ENCODE measurements at places on chromosomes 11 and 22.

- DNase-seq = no peak
Measured at GRCh38 chr22:20312396-20313191, 7.3 kb downstream of the DGCR6L start.

DNA sequence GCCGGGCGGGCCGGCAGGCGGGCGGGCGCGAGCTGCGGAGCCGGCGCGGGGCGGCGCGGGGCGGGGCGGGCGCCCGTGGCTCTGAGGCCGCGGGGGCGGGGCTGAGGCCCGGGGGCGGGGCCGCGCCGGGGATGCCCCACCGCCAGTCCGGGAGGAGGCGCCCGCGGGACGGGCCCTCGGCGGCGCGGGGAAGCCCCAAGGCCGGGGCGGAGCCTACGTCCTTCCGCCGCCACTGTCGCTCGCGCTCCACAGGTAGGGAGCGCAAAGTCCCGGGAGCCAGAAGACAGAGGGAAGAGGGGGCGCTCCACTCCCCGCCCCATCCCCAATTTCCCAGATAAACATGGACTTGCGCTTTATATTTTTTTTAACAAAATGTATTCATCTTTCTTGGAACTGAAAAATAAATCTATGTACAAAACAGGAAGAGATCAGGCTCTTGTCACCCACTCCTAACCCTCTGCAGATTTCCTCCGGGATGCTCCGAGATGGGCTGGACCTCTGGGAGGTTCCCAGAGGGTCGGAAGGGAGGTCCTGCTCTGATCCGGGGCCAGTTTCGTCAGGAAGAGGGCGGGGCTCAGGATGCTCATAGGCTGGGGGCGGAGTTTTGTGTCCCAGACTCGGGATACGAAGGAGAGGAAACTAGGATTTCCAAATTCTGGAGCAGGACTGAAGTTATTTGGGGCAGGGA is at the start of gene MAP4K2:
Gene MAP4K2 (minus strand): TSS at position 57 of the 688 bp plus-strand sequence. CDS start 65 bp downstream, outside the sequence.
- DNase-seq = no peak

DNA sequence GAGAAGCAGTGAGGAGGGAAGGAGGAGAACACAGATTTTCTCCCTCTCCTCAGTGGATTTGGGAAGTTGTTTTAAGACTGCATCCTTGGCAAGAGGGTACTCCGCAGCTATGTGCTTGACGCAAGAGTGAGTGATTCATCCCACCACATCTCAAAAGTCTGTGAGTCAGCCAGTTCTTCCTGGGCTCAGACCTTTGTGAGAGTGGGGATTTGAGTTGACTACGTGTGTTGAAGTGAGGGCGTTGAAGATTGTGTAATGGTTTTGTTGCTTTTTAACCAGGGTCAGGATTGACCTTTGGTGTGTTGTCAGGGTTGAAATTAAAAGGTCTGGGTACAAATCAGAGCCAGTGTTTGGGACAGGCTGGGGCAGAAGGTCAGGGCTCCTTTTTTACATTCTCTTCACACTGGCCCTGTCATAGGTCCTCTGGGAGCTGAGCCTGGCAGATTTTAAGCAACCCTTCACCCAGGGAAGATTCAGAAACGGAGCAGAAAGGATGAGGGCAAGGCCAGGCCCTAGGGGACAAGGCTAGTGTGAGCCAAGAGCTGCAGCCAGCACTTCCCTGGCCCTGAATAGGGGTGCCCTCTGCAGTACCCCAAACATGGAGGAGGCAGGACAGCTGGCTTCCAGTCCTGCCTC is 4.2 kb upstream of the C11orf86 start:
- no peak for DNase-seq

GRCh38 chr11:102047305-102047924 is at the start of gene CFAP300:
Gene CFAP300 (plus strand): TSS chr11:102047437. CDS start chr11:102047471, 34 bp downstream.
- no peak for DNase-seq

DNA sequence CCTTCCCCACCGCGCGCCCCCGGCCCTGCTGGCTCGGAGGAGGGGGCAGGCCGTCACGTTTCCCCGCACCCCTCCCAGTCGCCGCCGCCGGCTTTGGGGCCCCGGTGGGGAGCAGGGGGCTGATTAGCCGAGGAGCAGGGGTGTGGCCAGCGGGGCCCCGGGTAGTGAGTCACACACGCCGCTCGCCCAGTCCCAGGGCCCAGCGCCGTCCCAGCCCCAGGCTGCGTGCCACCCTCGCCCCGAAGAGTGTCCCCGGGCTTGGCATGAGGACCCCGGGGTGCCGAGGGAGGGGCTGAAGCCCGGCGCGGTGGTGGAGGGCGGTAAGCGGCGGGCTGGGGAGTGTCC is 34.4 kb downstream of the PRDM11 start:
- no peak for DNase-seq

GRCh38 chr11:408154-409007 is 6.4 kb downstream of the SIGIRR start:
- no peak for DNase-seq

GRCh38 chr11:73317373-73317772 is 9.3 kb downstream of the ARHGEF17 start:
- no peak for DNase-seq

DNA sequence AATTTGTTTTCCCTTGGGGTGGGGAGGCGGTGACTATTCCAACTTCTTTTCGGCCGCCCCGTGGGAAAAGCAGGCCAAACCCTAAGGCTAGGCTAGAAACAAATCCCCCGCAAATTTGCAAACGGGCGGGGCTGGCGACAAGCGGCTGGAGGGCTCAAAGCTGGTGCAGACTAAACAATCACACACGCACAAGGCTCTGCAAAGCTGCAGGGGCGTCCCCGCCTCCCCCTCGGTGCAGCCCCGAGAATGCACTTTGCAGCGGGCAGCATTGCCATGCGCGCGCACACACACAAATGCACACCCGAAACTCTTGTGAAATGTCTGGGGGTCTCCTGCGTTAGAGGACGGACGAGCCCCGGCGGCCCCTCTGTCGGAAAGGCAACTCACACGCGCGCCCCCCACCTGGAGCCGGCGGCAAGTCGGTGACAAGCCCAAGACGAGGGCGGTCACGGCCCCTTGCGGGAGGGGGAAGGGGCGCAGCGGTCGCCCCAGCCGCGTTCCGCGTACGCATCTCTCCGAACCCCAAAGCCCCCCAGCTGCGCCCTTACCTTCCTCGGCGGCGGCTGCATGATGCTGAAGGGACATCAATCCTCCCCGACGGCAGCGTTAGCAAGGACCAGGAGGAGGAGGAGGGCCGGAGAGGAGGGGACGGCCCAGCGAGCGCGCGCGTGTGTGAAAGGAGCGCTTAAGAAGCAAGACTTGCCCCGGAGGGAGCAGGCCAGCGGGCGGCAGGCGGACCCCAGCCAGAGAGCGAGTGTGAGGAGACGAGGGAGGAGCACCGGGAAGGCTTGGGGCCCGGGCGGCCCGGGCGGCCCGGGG is 600 bp downstream of the FCHSD2 start:
- no peak for DNase-seq

DNA sequence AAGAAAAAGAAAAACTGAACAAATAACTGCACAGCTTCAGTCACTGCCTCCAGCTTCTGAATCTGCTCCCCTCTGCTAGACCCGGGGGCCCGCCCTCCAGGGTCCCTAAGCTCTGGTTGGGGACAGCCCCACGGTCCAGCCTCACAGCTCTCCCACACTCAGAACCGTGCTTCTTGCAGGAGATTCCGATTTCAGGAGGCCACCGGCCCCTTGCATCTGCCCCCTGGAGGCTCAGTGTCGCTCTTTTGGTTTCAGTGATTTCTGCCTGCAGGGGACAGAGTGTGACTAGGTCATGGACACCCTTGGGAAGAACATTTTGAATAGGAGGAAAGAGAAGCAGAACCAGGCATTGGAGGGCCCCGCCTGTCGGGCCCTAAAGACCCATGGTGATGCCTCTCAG is 23.1 kb upstream of the RPS3 start:
- no peak for DNase-seq

GRCh38 chr11:134576721-134577171 is 164.7 kb upstream of the B3GAT1 start:
- DNase-seq = no peak

- no peak for DNase-seq
Measured at GRCh38 chr22:32880893-32881596, 79.5 kb downstream of the TIMP3 start.

DNA sequence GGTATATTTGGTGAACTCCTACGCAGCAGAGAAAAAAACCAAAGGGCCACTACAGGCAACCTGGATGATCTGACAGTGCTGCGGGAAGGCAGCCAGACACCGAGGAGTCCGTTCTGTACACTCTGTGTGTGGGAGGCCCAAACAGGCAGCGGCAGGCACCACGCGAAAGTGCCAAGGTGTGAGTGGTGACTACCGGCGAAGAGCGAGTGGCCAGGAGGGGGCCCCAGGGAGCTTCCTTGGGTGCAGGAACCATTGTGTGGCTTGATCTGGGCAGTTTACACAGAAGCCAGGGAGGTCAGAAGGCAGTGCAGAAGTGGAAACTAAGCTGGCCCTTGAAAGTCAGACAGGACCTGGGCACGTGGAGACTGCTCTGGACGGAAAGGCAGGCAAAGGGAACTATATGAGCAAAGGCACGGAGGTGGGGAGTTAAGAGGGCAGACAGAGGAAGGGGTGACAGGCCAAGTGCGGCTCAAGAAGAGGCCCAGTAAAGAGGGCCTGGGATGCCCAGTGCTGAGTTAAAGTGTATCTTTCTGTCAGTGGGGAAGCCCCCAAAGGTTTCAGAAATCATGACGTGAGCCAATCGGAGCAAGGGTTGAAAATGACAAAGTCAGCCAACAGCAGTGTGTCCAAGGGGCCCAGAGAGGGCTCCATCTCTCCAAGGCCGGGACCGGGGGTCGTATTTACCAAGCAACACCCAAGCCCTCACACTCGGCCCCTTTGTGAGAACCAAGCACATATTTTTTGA is 10.6 kb downstream of the TMEM184B start:
- no peak for DNase-seq

DNA sequence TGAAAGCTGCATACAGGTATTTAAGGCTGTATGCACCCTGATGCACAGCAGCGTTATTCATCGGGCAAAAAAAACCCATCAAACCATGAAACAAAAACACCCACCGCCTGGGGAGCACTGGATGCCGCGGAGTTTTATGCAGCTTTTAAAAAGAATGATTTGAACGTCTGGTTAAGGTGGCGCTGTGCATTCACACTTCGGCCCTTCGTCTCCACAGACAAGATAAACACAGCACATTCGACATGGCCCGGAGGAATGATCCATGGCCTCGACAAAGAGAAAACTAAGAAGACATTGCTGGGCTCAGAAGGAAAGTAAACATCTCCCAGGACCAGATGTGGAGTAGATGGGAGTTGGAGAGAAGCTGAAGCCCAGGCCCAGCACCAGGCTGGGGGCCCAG is 40.8 kb upstream of the GAL start:
- DNase-seq = no peak

GRCh38 chr22:31075961-31076360 is 5.2 kb upstream of the SMTN start:
- no peak for DNase-seq

- no peak for DNase-seq
Measured at GRCh38 chr11:108549319-108549885, 44.2 kb downstream of the EXPH5 start.

GRCh38 chr11:8035200-8035855 is 45.7 kb upstream of the TUB start:
- DNase-seq = no peak

DNA sequence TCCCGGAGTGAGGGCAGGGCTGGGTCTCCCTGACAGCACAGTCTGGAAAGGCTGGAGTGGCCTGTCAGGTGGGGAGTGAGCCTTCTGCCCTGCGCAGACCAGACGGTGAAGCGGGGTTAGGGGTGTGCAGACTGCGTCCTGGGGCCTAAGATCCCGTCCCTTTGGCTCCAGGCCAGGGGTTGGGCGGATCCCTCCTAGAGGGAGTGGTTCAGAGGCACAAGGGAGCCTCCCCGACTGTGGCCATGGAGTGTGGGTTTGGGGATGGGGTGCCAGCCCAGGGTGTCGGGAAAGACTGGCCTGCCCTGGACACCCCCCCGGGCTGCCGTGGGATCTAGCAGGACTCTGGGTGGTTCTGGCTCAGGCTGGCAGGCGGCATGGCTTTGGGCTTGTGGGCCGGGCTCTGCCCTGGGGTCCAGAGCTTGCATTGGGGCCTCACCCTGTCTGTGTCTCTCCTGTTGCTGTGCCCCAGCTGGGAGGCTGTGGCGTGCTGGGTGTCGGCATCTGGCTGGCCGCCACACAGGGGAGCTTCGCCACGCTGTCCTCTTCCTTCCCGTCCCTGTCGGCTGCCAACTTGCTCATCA is 19.5 kb downstream of the TSPAN4 start:
- no peak for DNase-seq

- DNase-seq = no peak
Measured at GRCh38 chr11:18757811-18758210, 31.8 kb upstream of the IGSF22 start.

DNA sequence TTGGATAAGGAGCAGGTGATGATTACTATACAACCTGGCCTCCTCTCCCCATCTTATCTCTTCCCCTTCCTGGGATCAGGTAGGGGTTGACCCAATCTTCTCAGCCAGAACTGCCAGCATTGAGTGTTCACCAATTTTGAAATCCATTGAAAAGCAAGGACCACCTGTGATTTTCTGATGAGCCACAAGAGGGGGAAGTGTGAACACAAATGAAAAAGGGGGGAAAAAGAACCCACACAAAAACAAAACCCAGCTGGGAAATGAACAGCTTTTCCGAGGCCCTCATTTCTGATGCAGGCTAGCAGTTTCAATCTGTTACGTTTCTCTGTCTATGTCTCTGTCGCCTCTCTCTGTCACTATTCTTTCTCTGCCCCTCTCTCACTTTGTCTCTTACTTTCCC is 161.9 kb downstream of the INSC start:
- no peak for DNase-seq

DNA sequence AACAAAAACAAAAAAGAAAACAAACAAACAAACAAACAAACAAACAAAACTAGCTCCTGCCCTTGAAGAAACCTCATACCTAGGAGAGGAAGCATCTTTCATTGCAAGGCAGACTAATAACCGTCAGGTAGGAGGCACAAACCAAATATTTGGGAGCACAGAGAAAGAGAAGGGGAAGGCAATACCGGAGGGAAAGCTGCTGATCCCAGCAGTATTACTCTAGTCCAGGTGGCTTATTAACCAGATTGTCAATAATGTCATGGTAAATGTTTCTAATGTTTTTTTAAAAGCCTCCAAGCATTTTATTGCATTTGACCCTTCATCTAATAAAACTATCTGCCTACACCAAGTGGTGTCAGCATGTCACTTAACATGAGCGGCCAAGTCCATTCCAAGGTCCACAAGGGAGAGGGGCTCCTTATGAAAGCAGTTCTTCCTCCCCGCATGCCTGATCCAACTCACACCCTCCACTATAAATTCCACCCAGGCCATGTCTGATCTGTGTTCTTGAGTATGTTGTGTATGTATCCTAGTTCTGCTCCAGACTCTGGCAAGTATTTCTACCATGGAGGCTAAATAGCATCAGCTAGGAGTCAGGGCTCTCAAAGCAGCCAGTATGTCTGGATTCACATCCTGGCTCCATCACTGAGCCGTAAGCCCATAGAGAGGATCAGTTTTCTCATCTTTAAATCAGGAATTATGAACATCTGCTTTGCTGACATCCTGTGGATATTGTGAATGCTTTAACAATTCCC is 208.1 kb upstream of the TENM4 start:
- DNase-seq = no peak

Measured in SK-N-MC (cell line).